ENCODE measurements at places on chromosomes 13 and 19.

DNA sequence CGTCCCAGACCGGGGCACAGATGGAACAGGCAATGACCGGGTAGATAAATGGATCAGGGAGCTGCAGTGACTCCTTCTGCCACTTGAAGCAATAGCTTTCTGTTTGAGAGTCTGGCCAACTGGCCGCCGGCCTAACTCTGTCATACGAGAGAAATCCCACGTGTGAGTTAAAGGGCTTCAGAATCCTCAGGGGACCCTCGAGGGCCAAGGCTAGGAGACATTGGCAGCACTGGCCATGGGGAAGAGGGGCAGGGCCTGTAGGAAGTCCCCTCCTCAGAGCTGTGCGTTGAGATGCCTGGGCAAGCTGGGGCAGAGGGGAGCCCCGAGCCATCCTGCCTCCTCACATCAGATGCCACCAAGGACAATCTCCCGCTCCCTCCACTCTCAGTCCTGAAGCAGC, 51.6 kb downstream of the KLF2 start:
- DNase-seq: no peak

DNA sequence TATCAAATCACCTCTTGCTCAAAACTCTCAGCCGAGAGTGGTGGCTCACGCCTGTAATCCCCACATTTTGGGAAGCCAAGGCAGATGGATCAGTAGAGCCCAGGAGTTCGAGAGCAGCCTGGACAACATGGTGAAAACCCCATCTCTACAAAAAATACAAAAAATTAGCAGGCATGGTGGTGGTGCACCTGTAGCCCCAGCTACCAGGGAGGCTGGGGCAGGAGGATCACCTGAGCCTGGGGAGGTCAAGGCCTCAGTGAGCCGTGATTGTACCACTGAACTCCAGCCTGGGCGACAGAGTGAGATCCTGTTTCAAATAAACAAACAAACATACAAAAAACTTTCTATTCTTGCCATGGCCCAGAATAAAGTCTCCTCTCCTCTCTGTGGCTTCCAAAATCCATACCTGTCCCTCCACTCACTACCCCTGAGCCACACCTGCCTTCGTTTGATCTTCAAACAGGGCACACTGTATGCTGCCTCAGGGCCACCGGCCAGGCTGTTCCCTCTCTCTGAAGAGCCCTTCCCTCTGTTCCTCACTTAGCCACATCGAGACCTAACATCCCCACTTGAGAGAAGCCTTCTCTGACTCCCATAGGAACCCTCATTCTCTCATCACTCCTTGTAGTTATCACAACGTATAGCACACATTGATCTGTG, 6.3 kb downstream of the LGI4 start:
- no peak for DNase-seq

GRCh38 chr13:32960626-32961025, 55.6 kb upstream of the KL start:
- no peak for DNase-seq

- DNase-seq: no peak
Observed at GRCh38 chr13:42047561-42048341, 697 bp upstream of the DGKH start.

DNA sequence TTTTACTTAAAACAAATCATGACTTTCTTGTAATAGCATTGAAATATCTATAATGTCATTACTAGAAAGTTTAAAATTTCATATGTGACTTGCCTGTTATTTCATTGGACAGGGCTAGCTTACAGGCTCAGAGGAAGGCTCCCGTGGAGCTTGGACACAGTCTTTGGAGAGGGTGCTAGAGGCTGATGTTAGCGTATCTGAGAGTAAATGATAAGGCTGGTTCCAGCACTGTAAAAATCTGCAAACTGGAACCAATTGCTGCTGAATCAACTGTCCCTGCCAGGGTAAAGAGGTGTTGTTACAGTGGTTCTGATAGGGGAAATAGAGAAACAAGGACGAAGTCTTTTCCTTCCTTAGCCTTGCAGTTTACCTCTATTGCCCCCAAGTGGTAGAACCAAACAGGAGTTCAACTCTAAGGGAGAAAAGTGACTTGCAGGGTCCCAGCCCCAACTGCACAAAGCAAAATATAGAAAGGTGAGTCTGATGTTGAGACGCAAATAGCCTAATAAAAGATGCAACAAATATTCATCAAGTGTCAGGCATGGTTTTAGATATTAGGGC, 901.7 kb downstream of the DIAPH3 start:
- no peak for DNase-seq

DNA sequence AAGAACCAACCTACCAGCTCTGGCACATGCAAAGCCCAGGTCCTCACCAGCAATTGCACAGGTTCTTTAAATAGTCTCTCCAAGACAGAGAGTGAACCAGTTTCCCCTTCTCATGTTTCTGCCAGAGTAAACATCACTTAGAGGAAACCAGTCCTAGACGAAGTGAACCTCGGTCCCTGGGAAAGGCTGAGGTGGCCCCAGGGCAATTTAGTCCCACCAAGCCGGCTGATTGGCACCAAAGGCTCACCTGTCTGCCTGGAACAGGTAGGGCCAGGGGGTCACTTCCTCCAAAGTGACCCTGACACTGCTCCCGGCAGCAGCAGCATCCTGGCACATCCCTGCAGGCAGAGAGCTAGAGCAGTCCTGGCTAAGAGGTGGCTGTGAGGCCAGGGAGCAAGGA, 122.9 kb upstream of the ZNF507 start:
- DNase-seq: no peak

DNA sequence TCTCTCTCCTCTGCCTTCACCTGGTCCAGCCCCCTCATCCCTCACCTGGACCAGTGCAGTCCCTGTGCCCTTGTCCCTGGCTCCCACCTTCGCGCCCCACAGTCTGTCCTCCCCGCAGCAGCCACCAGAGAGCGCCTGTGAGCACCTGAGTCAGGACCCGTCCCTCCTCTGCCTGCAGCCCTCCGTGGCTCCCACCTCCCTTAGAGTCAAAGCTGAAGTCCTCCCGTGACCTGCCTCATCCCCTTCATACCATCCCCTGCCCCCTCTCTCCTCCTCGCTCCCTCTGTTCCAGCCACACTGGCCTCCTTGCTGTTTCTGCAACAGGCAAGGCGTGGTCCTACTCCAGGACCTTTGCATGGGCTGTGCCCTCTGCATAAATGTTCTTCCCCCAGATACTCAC, 10.3 kb downstream of the CELF5 start:
- DNase-seq: no peak

DNA sequence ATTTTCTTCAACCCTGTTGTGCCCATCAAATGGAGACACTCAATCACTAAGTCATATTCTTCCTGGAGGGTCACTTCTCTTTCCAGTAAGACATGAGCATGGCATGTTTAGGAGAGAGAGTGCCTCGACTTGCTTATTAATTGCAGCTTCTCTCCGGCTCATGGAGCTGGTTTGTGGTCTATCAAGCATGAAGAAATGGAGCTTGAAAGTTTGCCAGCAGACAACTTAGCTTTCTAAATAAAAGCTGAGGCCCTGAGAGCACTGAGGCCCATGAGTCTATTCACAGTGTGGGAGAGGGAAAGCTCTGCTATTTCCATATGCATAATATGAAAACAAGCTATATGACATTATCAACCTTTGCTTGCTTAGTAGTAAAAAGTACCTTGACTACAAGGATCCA, 378.5 kb downstream of the FGF9 start:
- no peak for DNase-seq

GRCh38 chr19:21147540-21147939, 5.7 kb downstream of the ZNF431 start:
- no peak for DNase-seq

DNA sequence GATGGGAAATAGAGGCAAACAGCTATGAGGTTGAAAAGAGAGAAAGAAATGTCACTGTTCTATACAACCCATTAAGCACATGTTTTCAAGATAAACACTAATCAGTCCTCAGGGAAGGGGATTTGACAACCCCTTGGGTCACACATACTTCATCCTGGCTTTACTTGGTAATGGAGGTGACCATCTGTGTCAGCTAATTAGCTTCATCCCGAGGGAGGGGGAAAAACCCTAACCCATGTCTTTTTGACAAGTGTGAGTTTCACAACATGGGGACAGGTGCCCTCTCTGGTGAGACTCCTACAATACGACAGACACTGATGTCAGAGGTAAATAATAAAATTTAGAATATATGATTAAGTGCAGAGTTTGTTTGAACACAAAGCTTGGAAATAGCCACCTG, 43.1 kb downstream of the ZNF611 start:
- no peak for DNase-seq

DNA sequence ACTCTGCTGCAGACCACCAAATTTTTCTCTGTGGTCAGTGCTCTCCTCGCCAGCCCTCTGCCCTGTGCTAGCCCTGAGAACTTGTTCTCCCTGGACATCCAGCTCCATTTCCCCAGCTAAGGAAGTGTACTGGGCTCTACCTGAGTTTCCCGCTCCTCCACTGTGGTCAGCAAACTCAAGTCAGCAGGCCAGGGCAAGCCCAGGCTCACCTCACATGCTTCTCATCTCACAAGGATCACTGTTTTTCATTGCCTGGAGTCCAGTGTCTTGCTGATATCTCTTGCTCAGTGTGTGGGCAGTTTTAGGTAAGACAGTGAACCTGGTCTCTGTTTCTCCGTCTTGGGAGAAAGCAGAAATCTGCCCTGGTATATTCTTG, 201.4 kb downstream of the FOXO1 start:
- DNase-seq: no peak

DNA sequence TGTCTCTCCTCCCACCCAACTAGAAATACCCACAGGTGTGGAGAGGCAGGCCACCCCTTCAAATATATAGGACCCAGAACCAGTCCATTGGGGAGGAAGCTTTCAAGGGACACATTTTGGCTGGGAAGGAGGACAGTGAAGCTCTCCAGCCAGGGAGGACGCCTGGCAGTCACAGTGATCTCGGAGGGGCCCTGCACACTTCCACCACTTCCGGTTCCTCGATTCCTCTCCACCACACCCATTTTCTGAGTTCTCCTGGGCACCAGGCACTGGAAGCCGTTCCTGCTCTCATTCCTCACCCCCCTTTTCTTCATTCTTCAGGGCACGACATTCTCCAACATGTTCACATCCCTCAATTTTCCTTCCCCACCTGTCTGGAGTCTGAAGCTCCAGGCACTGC, 30.4 kb upstream of the CEACAM21 start:
- no peak for DNase-seq

DNA sequence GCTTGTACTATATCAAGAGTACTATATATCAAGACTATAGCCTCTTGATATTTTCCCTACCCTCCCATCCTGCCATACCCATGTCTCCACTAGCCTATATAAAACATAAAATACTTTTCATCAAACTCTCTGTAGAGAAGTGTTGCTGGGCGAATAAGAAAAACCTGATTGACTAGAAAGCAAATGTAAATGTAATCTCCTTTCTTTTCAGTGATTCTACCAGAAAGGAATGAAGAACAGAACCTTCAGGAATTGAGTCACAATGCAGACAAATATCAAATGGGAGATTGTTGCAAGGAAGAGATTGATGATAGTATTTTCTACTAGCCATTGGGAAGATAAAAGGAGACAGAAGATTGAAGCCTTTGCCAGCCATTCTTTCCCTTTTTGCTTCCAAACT, 89.2 kb downstream of the KCNRG start:
- no peak for DNase-seq

GRCh38 chr13:51007216-51007615, 97.6 kb downstream of the RNASEH2B start:
- DNase-seq: no peak

GRCh38 chr13:50654331-50654730, 189.2 kb downstream of the DLEU7 start:
- no peak for DNase-seq

- DNase-seq: no peak
Observed at GRCh38 chr13:49635599-49636433, 7.5 kb downstream of the ARL11 start.

DNA sequence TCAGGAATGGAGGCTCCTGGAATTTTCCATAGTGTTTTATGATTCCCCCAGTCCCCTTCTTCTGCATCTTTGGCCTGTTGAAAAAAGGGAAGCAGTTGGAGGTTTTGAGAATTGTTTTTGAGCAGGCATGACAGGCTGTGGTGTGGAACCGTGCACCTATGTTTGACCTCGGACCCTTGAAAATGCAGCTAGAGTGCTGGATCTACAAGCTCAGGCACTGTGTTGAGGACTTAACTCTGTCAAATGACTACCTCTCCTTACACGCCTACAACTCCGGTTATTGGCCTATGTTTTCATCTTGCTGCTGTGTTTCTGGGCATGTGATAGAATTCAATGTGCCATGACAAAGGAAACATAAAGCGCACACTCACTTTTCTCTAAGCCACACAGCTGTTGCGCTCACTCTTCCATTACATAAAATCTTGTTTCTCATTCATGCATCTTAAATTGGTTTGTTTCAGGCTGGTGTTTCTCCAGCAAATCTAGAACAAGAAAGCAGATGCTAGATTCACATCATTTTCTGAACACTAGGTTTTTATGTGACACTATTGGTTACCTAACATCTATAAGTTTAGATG, 616.6 kb downstream of the FGF9 start:
- DNase-seq: no peak

DNA sequence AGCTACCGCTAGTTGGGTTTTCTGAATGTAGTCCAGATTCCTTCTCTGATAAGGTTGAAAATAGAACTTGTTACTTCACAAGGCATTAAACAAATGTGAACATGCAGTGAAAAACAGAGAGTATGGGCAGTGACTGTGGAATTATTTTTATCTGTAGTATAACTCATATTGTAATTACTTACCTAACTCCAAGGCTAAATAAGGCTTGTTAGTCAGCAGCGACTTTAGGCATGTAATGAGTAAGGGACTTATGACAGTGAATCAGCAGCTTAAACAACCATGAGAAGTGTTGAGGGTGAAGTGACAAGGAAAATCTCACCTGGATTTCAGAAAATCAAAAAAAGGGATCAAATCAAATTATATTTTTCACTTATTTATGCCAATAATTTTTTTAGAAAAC, 1719.5 kb upstream of the MIR17HG start:
- DNase-seq: no peak

DNA sequence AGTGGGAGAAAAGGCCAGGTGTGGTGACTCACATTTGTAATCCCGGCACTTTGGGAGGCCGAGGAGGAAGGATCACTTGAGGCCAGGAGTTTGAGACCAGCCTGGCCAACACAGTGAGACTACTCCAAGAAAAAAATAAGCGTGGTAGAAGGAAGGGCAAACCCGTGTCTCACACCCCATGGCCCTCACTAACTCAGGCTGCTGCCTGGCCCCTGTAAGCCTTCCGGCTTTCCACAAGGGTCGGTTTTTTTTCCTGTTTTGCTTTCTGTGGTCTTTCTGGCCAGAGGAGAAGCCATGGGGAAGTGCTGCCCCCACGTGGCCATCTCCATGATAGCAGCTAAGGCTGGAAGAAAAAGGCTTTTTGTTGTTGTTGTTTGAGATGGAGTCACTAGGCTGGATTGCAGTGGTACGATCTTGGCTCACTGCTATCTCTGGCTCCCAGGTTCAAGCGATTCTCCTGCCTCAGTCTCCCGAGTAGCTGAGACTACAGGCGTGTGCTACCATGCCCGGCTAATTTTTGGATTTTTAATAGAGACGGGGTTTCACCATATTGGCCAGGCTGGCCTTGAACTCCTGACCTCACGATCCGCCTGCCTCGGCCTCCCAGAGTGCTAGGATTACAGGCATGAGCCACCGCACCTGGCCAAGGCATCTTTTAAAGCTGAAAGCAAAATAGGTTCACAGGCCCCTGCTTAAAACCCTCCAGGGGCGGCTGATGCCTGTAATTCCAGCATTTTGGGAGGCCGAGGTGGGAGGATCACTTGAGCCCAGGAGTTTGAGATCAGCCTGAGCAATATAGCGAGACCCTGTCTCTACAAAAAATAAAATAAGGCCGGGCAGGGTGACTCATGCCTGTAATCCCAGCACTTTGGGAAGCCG, 7.5 kb upstream of the ARHGEF18 start:
- no peak for DNase-seq

Data from SIG-M5 (cell line).